Gastroesophageal sphincter (tissue), 4 donors: ENCODE measurements at places on chromosomes 16 and 17. TPM values are rescaled to one million over a fixed set of nuclear protein-coding genes. Genes with fewer than 3 reads are reported as not detected.

DNA sequence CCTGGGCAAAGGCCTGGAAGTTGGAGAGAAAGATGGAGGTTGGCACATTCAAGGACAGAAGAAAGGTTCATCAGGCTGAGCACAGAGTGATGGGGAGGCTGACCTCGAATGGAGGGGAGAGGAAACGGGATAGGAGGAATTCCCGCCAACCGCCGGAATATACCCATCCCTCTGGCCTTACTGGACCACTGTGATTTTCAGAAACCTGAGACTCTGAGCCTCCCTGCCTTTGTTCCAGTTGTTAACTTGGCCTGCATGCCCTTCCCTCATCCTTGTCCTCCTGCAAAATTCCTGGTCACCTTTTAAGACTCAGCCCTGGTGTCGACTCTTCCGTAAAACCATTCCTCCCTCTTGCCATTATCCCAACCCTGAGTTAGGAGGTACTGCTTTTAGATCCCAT lies 107.6 kb downstream of the VAT1L start:
- no peaks in the 10 kb centered on the region for H3K36me3 ChIP-seq
- no peak overlapping the region for H3K27ac ChIP-seq
- no peaks in the 10 kb centered on the region for H3K27me3 ChIP-seq
- ATAC-seq: no peak

DNA sequence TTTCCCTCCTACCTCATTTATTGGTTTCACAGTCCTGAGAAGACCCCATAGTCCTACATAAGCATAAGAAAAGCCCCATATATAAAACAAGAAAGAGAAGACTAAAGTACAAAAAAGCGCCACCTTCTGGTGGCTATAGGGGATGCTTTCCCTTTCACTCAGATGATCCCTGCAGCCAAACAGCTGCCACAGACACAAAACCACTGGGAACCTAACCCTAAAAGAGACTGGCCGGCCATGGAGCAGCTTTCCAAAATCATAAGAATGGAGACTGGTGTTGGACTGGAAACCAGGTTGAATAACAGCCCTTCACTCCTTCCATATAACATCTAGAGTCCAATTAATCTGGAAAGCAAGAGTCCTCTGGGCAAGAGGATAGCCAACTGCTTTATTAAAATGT lies 11.4 kb downstream of the DYNC1LI2 start:
- no peaks in the 10 kb centered on the region for H3K27me3 ChIP-seq
- peaks cover 82% of the 10 kb centered on the region for H3K36me3 ChIP-seq
- no peak overlapping the region for H3K4me3 ChIP-seq
- peaks cover 14% of the 10 kb centered on the region for H3K4me1 ChIP-seq
- H3K27ac ChIP-seq: peak overlapping the region; percentile 79
- ATAC-seq: no peak

DNA sequence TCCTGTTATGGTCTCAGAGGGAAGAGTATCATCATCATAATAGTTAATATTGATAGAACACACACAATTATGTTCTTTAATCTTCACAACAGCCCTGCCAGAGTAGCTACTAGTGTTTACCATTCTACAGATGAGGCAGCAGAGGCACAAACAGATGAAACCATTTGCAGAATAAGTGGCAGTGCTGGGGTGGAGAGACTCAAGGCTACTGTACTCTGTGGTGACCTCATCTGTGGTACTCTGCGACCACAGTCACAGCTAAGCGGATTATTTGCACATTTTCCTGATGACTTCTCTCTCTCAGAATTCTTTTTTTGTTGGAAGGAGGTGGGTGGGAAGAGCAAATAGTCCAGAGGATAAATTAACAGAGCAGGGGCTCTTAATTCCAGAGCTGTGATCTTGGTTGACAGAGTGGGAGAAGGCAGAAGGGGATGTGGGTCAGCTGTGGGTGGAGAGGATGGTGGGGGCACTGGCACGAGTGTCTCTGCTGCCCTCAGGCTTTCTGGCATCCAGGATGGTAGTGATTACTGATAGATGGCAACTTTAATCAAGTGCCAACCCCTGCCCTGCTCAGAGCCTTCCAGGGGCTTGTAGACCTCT lies 41.8 kb downstream of the MRM1 start:
- no peak for ATAC-seq
- H3K27me3 ChIP-seq: peaks cover 99% of the 10 kb centered on the region
- H3K4me3 ChIP-seq: no peak overlapping the region
- H3K27ac ChIP-seq: no peak overlapping the region

GRCh38 chr16:72805486-72805885 lies 242.4 kb downstream of the ZFHX3 start:
- H3K4me1 ChIP-seq: no peaks in the 10 kb centered on the region
- H3K27ac ChIP-seq: no peak overlapping the region
- no peaks in the 10 kb centered on the region for H3K27me3 ChIP-seq
- no peaks in the 10 kb centered on the region for H3K36me3 ChIP-seq

DNA sequence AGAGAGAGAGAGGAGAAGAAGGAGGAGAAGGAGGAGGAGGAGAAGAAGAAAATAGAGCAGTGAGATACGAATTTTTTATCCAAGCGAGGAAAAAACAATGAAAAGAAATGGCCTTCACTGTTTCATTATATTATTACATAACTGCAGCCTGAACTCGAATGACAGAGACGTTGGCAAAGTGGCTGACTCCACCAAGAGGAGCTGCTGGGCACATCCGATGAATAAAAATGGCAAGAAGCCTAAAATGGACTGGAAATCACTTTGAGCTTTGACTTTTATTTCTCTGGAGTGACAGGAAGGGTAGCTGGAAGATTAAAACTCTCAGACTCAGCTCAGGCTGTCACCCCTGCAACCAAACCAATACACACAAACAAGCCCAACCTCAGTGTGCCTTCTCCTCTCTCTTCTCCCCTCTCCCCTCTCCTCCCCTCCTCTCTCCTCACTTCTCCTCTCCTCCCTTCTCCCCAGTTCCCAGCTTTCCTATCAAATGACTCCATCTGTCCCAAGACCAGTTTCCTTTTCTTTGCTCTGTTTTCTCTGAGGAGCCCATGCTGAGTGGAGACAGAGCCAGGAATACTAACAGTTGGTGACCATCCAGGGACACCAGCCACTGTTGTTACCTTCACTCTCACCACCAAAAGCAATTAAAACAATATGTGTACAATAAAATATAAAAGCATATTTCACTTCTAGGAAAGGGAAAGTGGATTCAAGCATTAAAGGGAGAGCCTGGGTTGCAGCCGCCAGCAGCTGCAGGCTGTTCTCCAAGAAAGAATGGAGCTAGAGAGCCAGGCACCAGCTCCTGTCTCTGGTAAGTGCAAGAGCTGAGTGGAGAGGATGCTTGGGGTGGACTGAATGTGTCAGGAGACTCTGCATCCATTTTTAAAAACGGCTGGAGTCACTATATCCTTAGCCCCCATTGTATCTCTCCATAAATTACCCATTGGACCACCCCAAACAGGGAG lies 51.2 kb downstream of the SOX9 start:
- ATAC-seq: no peak
- H3K27me3 ChIP-seq: peaks cover 40% of the 10 kb centered on the region
- H3K36me3 ChIP-seq: no peaks in the 10 kb centered on the region
- no peak overlapping the region for H3K27ac ChIP-seq
- H3K4me1 ChIP-seq: no peaks in the 10 kb centered on the region

- ATAC-seq: no peak
- H3K36me3 ChIP-seq: no peaks in the 10 kb centered on the region
- H3K27ac ChIP-seq: no peak overlapping the region
- no peaks in the 10 kb centered on the region for H3K4me1 ChIP-seq
- peaks cover 6% of the 10 kb centered on the region for H3K27me3 ChIP-seq
These were observed 2.1 kb upstream of the CACNG1 start for GRCh38 chr17:67041941-67042899.

GRCh38 chr17:9105068-9105868 lies 84.0 kb downstream of the NTN1 start:
- peak; percentile 13 for ATAC-seq
- H3K4me3 ChIP-seq: no peak overlapping the region
- no peaks in the 10 kb centered on the region for H3K36me3 ChIP-seq
- H3K27me3 ChIP-seq: no peaks in the 10 kb centered on the region
- H3K27ac ChIP-seq: peak overlapping the region; percentile 85

TMEM219 gene
- total RNA-seq: 98.1 TPM

IGSF6 gene
- total RNA-seq: 1.4 TPM

BICDL2 gene
- total RNA-seq: not detected

TM4SF5 gene
- total RNA-seq: not detected

CLEC18A gene
- 0.27 TPM for total RNA-seq
